Fibroblast of gingiva (primary cell): ENCODE measurements at places on chromosomes 2 and 18.

- DNase-seq = no peak
Observed at GRCh38 chr2:45614871-45615415, 3.9 kb upstream of the SRBD1 start.

GRCh38 chr2:45874344-45874743 is 222.9 kb downstream of the PRKCE start:
- DNase-seq = peak; percentile 17

DNA sequence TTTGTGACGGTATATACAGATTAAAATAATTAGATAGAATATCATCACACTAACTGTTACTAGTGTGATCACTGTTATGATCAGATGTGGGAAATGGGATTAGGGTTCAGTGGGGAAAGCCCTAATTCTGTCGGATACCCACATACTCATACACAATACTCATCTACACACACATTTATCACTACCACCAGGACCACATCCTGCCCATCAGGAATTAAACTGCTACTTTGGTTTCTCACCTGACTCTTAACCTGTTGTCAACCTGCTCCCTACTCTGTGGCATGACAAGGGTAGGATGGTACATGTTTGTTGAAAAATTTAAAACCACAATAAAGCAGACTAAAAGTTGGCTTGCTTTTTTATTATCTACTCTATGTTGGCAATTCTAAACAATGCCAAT is 24.8 kb upstream of the CYP26B1 start:
- no peak for DNase-seq

GRCh38 chr2:3768960-3769765 is 65.8 kb downstream of the DCDC2C start:
- DNase-seq = no peak

- DNase-seq = no peak
Observed at GRCh38 chr2:207720517-207721187, 9.2 kb downstream of the CCNYL1 start.

GRCh38 chr2:65353927-65354326 is 78.5 kb downstream of the SPRED2 start:
- DNase-seq = no peak

DNA sequence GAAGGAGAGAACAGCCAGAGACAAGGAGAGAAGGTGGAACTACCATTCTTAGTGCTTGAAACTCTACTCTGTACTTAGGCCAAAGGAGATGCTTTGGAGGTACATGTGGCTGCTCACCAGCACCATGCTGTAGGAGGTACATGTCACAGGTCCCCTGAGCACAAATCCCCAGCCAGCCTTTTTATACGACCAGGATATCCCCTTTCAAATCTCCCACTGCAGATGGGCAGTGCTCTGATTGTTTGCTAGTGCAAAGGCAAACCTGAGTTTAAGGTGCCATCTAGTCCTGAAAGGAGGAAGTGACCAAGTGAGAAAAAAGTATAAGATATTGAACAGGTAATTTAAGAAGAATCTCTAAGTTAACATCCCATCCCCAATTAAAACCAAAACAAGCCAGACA is 17.1 kb upstream of the TTC21B start:
- DNase-seq = no peak

DNA sequence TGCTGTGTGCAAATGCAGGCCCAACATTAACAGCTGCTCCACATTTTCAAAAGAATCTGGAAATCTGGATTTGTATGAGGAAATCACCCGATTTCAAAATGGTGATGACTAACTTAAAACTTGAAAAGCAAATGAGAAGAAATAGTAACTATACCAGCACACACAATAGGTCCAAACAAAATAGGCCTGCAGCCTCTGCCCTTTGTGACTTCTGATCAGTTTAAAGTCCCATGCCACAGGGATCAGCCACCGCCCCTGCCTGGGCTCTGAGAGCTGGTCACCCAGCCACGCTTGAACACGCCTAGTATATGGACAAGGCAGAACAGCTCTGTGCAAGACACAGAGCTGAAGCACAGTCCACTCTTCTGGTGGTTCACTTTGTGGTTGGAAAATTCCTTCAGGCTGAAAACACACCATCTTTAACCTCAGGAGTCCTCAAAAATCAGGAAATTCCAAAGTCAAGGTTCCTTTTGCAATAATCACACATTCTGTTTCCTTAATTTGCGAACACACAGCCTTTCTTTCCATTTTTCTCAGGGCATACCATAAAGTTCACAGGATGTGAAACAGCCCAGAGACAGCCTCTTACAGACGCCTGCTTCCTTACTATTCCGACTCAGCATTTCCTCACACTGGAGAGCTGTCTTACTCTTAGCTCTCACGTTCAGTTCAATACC is 150.1 kb upstream of the RIOK3 start:
- DNase-seq = peak; percentile 89

- DNase-seq = no peak
Observed at GRCh38 chr2:88342749-88343148, 109.7 kb downstream of the FOXI3 start.

GRCh38 chr2:204389856-204390255 is 155.4 kb upstream of the PARD3B start:
- no peak for DNase-seq
